ENCODE measurements at places on chromosomes 16 and 17. TPM values are rescaled to one million over a fixed set of nuclear protein-coding genes. Genes with fewer than 3 reads are reported as not detected.

Gene C1QL1
- total RNA-seq: 4.1 TPM

Gene TBX2
- total RNA-seq: 8.5 TPM

Gene TAC4
- not detected for total RNA-seq

Gene HP
- not detected for total RNA-seq

Gene CD79B
- total RNA-seq: not detected

Gene RPUSD1
- 93.7 TPM for total RNA-seq

Gene PLCG2
- total RNA-seq: 5.9 TPM

Gene HSD11B2
- 2.4 TPM for total RNA-seq

Gene PEMT
- total RNA-seq: 178 TPM

Gene KRTAP9-4
- total RNA-seq: not detected

Gene ZMYND15
- total RNA-seq: 0.58 TPM

Gene MYL11
- total RNA-seq: not detected

Gene PLXDC1
- total RNA-seq: not detected

Gene CDRT4
- total RNA-seq: 8.9 TPM

Gene RAB40B
- 22.4 TPM for total RNA-seq

Gene DYNLRB2
- total RNA-seq: 1.8 TPM

Gene CLEC19A
- not detected for total RNA-seq

Gene KIF2B
- not detected for total RNA-seq

Gene HOXB2
- total RNA-seq: not detected

Gene NXPH3
- 0.26 TPM for total RNA-seq

Gene FAM83G
- total RNA-seq: 0.26 TPM

Gene CD300LB
- not detected for total RNA-seq

Gene TEX14
- total RNA-seq: 0.29 TPM

Gene HNF1B
- 1.3 TPM for total RNA-seq

Gene UBN1
- total RNA-seq: 21.9 TPM

Gene IL34
- not detected for total RNA-seq

Gene DYNLL2
- 50.3 TPM for total RNA-seq

Gene IL4R
- total RNA-seq: 32.1 TPM

Gene FBXW10
- total RNA-seq: 0.15 TPM

Gene TLCD3A
- total RNA-seq: 10.0 TPM

Gene PIK3R6
- not detected for total RNA-seq

Gene CPHXL2
- not detected for total RNA-seq

Gene CENPX
- 344 TPM for total RNA-seq

Gene YWHAE
- 342 TPM for total RNA-seq

Gene WNT9B
- not detected for total RNA-seq

Gene CD300E
- not detected for total RNA-seq

Gene GAS7
- total RNA-seq: not detected

Gene CHST6
- total RNA-seq: 0.91 TPM

Gene SCGB1C2
- total RNA-seq: not detected

Gene MRPL38
- 74.5 TPM for total RNA-seq

Gene CLEC18A
- not detected for total RNA-seq

Gene TMEM238L
- not detected for total RNA-seq

Gene ADAMTS18
- not detected for total RNA-seq

Gene OR1A1
- not detected for total RNA-seq
